Activated CD4-positive, alpha-beta T cell treated with anti-CD3 and anti-CD28 coated beads, Interleukin-2, amount 10 ng/mL, durations not matched to agents 24 days and 14 days (primary cell): ENCODE measurements at places on chromosomes 2 and 18.

DNA sequence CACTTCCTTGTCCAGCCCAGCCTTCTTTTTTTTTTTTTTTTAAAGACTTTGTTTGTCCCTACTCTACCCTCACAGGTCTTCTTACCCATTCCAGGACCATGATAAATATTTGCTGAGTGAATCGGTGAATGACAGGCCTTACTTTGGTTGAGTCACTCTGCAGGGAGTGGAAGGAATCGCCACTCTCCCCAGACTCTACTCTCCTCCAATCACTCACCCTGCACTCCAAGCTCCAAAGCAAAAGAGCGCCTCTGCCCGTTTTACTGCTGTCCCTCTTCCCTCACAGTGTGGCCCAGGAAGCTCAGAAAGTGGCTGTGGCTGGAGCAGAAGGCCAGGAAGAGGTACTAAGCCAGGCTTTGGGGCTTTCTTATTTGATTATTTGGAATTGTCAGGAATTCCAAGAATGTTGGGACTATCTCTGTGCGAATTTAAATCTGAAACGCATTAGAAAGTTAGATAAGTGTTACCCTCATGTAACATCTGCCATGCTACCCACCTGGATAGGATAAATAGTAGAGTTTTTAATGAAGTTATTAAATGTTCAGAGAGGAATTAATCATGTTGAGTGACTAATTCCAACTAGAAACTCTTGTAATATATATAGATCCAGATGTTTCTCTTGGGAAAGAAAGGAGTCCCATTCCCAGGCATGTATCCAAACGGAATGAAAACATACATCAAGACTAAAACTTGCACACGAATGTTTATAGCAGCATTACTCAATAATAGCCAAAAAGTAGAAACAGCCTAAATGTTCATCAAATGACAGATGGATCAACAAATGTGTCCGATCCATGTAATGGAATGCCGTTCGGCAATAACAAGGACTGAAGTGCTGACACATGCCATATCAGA lies 43.0 kb upstream of the CHMP1B start:
- DNase-seq: no peak

- DNase-seq: no peak
These were observed 900.1 kb upstream of the SOX11 start for GRCh38 chr2:4792126-4792525.

GRCh38 chr2:208163489-208163888 lies at the start of gene CRYGA:
CRYGA (minus strand) TSS chr2:208163589; CDS start chr2:208163556, 33 bp downstream.
- DNase-seq: no peak

GRCh38 chr2:106843910-106844250 lies 42.1 kb downstream of the ST6GAL2 start:
- no peak for DNase-seq

DNA sequence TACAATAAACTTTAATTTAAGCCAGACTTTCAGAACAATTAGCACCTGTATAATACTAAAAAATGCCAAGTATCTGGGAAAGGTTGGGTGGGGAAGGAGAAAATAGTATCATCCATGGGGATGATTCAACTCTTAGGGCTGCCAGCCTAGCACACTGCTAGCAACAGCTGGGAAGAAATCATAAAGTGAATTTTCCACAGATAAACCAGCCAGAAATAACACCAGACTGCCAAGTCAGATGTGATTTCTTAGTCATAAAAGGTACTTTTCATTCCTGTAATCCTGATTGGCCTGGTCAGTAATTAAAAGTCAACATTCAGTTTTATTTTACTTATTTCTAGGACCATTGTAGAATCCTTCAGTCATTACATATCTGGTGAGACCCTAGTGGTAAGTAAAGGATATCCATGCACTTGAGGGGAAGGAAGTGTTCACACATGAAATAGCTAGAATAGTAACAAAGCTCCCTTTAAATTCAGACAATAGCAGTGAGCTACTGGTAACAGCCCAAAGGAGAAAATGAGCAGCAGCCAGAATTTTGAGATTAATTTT lies 59.4 kb downstream of the LIMS1 start:
- DNase-seq: no peak

- DNase-seq: no peak
These were observed 241.8 kb downstream of the STK39 start for GRCh38 chr2:168005586-168005985.

GRCh38 chr2:41283079-41283775 lies 764.6 kb upstream of the PKDCC start:
- no peak for DNase-seq

- DNase-seq: no peak
These were observed 180.1 kb upstream of the SALL3 start for GRCh38 chr18:78799382-78800089.

DNA sequence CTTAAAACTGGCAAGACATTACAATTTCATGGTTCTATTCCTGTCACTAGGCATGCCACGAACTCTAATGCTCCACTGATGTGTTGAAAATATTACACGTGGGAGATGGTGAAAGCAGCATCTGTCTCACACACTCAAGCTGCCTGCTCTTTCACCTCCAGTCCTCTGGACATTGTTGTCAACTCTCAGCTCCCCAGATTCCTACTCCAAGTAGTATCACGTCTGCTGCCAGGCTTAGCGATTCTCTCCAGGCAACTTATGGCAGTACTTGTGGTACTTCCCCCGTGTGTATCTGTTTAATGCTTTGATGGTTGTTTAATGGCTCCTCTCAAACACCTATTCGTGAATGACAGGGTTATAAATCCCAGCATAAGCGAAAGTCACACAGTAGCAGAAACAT lies 103.8 kb downstream of the TMEFF2 start:
- DNase-seq: no peak

- DNase-seq: no peak
These were observed 116.3 kb downstream of the SEPTIN10 start for GRCh38 chr2:109497463-109497862.

- DNase-seq: no peak
These were observed 415.5 kb downstream of the CBLN2 start for GRCh38 chr18:72128649-72129048.

GRCh38 chr2:72292433-72292832 lies 144.8 kb upstream of the CYP26B1 start:
- no peak for DNase-seq

- DNase-seq: no peak
These were observed 311.1 kb upstream of the RAB12 start for GRCh38 chr18:8298186-8298585.

DNA sequence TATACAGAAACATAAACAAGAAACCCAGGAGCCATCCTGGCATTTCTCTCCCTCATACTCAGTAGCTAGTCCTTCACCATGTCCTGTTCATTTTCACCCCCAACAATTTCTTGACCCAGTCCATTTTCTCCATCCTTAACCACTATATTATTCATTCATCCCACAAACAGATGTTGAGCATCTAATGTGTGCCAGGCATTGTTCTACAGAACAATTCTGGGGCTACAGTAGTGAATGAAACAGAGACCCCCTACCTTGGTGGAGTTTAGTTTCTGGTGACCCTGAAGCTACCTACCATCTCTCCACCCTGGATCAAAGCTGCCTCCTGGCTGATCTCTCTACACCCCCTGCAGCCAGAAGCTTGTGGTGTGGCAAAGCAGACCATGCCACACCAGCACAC lies 27.5 kb upstream of the BZW1 start:
- no peak for DNase-seq

GRCh38 chr18:48680339-48681250 lies 141.8 kb downstream of the CTIF start:
- no peak for DNase-seq

- no peak for DNase-seq
These were observed 146.9 kb downstream of the MEMO1 start for GRCh38 chr2:31863867-31864266.

GRCh38 chr2:3284657-3285630 lies 92.7 kb downstream of the EIPR1 start:
- DNase-seq: no peak

DNA sequence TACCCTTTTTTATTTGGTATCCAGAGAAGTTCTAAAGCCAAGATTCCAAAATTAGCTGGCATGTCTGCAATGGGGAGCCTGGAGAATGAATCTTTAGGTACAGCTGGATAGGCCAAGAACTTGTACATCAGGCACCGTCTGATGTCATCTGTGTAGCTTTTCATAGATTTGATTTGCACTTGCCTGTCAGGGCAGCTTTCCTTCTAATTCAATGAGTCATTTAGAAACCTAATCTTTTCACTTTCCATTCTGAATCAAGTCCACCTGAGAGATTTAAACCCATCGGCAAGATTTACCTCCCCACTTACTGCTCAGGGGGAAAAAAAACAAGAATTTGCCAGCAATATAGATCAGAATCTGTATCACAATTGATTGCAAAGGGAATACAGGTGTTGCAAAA lies 60.9 kb upstream of the ACAA2 start:
- no peak for DNase-seq

- no peak for DNase-seq
These were observed 24.2 kb downstream of the COLEC12 start for GRCh38 chr18:476251-476664.

DNA sequence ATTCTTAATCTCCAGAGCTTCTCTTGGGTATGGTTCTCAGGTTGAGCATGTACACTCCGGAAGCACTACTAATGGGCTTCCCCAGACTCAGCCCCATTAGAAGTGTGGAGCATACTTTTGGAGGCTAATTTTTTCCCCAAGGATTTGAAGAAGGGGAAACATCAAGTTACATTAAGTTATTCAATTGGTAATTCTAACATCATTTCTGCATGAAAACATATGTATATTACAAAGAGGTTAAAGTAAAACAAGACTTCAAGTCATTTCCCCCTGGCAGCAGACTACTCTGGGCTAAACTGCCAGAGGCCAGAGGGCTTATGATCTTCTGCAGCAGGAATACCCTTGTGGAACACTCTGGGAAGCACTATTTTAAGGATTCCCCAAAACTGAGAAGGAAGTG lies 227.7 kb upstream of the STK17B start:
- DNase-seq: no peak

- DNase-seq: no peak
These were observed 60.2 kb downstream of the CXCR4 start for GRCh38 chr2:136057802-136058140.

GRCh38 chr2:39356922-39357639 lies 80.0 kb downstream of the MAP4K3 start:
- no peak for DNase-seq

DNA sequence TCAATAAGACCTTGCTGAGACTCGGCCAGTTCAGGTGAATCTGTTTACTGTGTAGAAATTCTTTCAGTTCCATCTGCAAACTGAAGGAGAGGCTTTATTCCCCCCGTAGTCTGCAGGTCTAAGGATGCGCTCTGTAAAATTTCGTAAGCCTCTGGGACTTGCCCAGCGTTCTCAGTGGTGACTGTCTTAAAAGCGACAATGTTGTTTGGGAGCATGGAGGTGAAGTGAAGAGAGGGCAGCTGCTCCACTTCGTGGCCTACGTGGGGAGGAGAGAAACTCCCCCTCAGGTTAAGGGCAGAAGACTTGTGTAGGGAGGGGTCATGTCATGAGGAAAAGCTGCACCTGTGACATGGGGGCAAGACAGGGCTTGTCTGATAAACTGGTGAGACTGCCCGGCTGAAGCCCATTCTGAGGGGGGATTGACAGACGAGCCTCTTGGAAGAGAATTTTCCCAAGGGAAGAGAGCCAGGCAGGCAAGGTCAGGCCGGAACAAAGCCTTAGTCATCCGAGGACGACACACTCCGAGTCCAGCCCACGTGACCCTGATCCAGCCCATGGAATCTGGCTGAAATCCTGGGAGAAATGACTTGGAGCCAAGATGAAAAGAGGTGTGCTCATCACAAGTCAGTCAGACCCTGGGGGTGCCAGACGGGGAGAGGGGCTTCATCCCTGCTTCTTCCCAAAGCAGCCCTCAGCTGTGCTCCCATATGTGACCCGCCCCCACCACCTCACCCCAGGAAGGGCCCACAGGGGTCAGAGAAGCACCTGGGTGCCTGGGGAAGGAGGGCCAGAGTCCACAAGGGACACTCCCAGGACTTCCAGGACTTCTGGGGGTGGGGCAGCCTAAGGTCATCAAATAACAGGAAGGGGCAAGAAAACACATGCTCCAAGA lies 88.5 kb upstream of the SH3BP4 start:
- DNase-seq: no peak

GRCh38 chr18:50622865-50623393 lies 63.0 kb downstream of the MAPK4 start:
- DNase-seq: no peak

DNA sequence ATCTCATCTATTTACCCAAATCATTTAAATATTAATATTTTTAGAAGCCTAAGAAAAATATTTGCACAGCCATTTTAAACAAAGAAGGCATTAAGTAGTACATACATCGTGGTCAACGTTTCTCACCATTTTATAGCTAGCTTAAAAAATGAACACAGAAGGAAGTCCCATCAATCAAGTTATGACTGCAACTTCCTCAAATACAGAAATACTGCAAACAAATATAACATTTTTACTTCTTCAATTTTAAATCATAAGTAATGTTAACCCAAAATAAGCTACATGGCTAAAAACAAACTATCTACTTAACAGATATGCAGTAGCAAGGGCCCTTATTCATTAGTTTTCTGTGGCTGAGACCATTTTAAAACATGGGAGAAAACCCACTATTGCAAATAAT lies 30.6 kb downstream of the ITSN2 start:
- DNase-seq: no peak

DNA sequence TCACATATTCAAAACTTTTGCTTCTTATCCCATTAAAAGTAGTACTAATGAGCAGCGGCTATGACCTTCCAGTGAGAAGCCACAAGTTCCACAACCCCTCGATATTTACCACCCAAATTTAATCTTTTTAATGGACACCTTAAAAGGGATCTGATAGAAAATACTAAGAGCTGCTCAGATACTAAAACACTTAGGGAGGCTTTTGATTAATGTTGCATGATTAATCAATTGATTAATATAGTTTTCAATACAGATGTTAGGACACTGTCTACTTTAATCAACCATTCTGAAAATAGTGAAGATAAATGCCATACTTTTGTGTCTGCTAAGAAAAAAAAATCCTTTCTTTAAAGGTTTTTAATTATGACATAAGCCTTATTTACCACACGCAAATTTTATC lies 1312.8 kb upstream of the ACVR2A start:
- DNase-seq: no peak

DNA sequence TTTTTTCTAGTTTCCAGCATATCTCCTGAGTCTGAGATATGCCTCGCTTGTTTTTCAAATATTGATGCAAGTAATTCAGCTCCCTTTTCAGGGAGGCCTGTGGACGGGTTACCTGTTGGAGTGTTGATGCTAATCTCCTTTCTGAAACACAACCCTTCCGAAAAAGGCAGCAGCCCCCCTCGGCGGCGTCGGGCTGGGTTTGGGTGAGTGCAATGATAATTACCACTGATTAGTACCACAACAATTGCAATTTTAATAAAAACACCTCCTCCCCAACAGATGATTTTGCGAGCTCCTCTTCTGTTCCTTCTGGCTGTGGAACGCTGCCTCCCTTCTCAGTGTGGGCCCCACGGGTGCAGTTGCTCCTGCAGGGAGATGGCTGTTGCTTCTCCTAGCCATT lies 66.3 kb downstream of the PTGR3 start:
- DNase-seq: no peak

DNA sequence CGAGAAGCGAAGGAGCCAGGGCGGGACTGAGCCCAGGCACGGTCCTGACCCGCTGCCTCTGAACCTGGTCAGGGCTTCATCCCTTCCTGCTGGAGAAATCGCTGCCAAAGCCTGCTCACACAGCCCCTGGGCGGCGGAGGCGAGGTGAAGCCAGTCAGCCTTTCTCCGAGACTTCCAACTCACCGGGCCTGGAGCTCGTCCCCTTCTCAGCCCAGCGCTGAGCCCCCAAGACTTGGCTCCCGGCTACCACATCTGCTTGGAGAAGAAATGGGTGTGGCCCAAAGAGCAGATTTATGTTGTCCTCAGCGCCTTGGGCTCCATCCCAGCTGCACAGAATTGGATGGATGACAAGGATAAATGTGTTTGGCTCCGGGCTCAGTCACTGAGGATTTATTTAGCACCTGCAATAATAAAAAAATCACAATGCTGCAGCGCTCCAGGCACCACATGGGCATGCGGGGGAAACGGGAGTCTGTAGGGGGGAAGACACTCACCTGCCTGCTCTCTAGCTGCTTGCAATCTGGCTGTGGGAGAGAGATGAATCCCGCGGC lies 64.9 kb downstream of the ACTR2 start:
- DNase-seq: no peak
